SJSA1 (cell line): ENCODE measurements at places on chromosomes 5 and 9. TPM values are rescaled to one million over a fixed set of nuclear protein-coding genes. Genes with fewer than 3 reads are reported as not detected.

The GABRA1 gene
- total RNA-seq = not detected in 2 replicates

The PCDHB11 gene
- 0.34 TPM in 1 of 2 replicates, not detected in the other for total RNA-seq

The ACTBL2 gene
- total RNA-seq = not detected in 2 replicates

The SUSD3 gene
- not detected in 2 replicates for total RNA-seq

The SPINK6 gene
- total RNA-seq = not detected in 2 replicates

The C9orf85 gene
- total RNA-seq = 12.2 and 13.2 TPM in 2 replicates

The KIAA0825 gene
- 1.8 and 1.9 TPM in 2 replicates for total RNA-seq

The CNTNAP3B gene
- total RNA-seq = 0.06 TPM in 1 of 2 replicates, not detected in the other

The CYSRT1 gene
- total RNA-seq = 0.24 TPM in 1 of 2 replicates, not detected in the other

The TMED7 gene
- total RNA-seq = 208 and 246 TPM in 2 replicates

The HAUS6 gene
- 13.5 and 14.0 TPM in 2 replicates for total RNA-seq

The C5orf52 gene
- total RNA-seq = not detected in 2 replicates

- no peaks in the 10 kb centered on the region for H3K36me3 ChIP-seq
- H3K27me3 ChIP-seq = no peaks in the 10 kb centered on the region
- H3K27ac ChIP-seq = no peak overlapping the region
Observed at GRCh38 chr5:98593418-98593817, 180.0 kb upstream of the RGMB start.

- no peak for DNase-seq
- peaks cover 5% of the 10 kb centered on the region; the same call in 1 of the 2 replicates for H3K4me1 ChIP-seq
- H3K27me3 ChIP-seq = no peaks in the 10 kb centered on the region
- no peak overlapping the region for H3K4me3 ChIP-seq
Observed at GRCh38 chr9:86767373-86767772, 179.9 kb downstream of the GAS1 start.

GRCh38 chr5:89105171-89105695 lies 222.2 kb upstream of the MEF2C start:
- no peak for DNase-seq
- no peak overlapping the region for H3K27ac ChIP-seq
- no peak overlapping the region for H3K4me3 ChIP-seq
- H3K36me3 ChIP-seq = no peaks in the 10 kb centered on the region
- no peaks in the 10 kb centered on the region for H3K4me1 ChIP-seq

GRCh38 chr9:18705796-18706392 lies 231.9 kb downstream of the ADAMTSL1 start:
- no peak for DNase-seq
- H3K36me3 ChIP-seq = no peaks in the 10 kb centered on the region
- no peak overlapping the region for H3K4me3 ChIP-seq
- no peaks in the 10 kb centered on the region for H3K4me1 ChIP-seq
- no peaks in the 10 kb centered on the region for H3K27me3 ChIP-seq

DNA sequence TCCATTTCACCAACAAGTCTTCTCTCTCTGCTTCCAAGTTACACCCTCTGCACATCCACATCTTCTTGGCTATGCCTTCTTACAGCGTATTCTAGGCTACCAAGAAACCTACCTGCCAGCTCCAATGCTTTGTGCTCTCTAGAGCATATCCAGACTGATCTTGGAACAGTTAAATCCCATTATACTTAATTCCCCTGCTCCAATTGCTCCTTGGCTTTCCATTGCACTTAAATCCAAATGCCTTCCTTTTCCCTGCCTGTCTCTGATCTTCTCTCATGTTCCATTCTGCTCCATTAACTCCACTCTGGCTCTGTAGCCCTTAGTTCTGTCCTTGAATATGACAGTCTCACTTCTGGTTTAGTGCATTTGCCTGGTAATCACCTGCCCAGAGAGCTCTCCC lies 322.4 kb downstream of the LRRC70 start:
- no peak overlapping the region for H3K27ac ChIP-seq
- no peak overlapping the region for H3K4me3 ChIP-seq
- DNase-seq = no peak
- H3K36me3 ChIP-seq = no peaks in the 10 kb centered on the region
- no peaks in the 10 kb centered on the region for H3K27me3 ChIP-seq

DNA sequence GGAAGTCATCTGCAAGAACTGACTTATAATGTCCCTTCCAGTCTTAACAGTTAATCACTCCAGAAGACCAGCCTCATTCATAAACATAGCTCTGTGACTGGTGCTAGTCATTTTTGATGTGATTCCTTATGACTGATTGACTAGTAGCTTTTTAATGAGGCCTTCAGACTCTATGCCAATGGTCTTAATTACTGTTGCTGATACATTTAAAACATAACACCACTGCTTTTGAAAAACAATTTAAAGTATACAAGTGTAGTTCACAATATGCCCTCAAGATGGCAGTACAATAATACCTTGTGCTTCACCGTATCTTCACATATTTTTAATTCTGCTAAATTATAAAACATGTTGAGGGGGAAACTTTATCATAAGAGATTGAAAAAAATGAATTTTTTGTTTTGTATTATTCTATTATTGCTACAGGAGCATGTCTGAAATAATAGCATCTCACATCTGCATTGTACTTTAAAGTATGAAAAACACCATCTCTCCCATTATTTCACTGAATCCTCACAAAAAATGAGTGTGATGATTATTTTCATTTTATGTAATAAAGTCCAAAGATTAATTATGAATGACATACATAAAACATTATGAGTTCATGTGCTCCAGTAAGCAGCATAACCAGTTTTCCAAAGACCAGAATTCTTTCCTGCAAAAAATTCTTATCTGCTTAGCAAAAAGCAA lies 55.2 kb upstream of the SHISAL2B start:
- H3K36me3 ChIP-seq = no peaks in the 10 kb centered on the region
- no peaks in the 10 kb centered on the region for H3K27me3 ChIP-seq
- DNase-seq = peak; percentile 15
- no peak overlapping the region for H3K4me3 ChIP-seq
- H3K4me1 ChIP-seq = no peaks in the 10 kb centered on the region

DNA sequence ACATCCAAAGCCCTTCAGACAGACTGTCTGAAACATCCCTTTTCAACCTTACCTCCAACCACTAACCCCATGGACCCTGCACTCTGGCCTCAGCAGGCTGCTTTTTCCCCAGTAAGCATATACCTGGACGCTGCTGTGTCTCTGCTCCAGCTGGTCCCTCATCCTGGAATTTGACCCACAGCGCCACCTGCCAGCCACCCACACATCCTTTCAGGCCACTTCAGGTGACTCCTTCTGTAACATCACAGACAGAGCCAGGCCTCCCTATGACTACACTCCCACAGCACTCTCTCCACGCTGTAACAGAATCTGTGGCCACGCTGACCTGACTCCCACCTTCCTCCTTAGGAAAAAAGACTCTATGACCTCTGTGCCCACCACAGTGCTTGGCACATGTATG lies 3.4 kb downstream of the MGAT1 start:
- H3K27me3 ChIP-seq = no peaks in the 10 kb centered on the region
- H3K4me3 ChIP-seq = no peak overlapping the region
- peaks cover 51% of the 10 kb centered on the region for H3K4me1 ChIP-seq
- H3K27ac ChIP-seq = peak overlapping the region; percentile 52
- no peak for DNase-seq

DNA sequence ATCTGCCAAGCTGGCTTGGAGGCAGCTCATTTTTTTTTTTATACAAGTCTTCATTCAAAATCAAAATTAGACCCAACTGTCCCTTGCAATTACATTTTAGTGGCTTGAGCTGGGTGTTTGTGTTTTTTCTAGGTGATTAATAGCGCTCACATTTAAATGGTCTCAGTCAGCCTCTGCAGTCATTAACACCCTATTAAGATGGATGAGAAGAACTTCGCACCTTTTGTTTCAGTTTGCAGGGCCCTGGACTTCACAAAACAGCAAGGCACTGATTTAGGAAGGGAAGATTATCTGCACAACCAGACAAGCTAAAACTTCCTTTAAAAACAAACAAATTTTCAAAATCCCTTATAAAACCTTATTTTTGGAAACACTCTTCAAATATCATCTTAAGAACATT lies 374.8 kb downstream of the EFNA5 start:
- DNase-seq = no peak
- no peaks in the 10 kb centered on the region for H3K36me3 ChIP-seq
- H3K27ac ChIP-seq = no peak overlapping the region
- H3K4me3 ChIP-seq = no peak overlapping the region
- H3K27me3 ChIP-seq = no peaks in the 10 kb centered on the region

DNA sequence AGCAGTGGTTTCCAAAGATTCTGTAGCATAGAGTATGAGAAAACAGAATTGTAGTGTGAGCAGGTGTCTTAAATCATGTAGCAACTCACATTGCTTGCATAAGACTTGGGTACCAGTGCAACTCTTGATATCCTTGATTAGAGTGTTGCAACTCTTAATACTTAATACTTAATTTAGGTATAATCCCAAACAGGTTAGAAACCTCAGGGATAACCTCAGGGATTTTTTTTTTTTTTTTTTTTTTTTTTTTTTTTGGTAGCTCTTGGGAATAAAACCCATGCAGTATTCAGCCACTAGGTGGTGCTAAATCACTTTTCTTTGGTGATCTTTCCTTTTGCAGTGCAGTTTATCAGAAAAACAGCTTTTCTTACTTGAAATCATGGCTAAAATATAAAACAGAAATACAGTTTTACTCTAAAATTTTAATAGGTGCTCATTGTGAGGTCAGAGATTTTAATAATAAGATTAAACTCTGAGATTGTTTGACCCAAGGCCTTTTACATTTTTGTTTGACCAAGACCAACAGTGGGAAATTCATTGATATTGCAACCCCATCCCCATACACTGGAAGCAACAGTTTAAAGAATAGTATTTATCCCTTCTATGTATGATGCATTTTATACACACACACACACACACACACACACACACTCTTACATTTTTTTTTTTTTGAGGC lies 55.3 kb downstream of the ERAP1 start:
- peaks cover 98% of the 10 kb centered on the region for H3K36me3 ChIP-seq
- DNase-seq = peak; percentile 49
- H3K27me3 ChIP-seq = no peaks in the 10 kb centered on the region; the same call in 1 of the 2 replicates
- H3K4me3 ChIP-seq = no peak overlapping the region

- no peak for DNase-seq
- peaks cover 70% of the 10 kb centered on the region for H3K4me1 ChIP-seq
- no peak overlapping the region for H3K4me3 ChIP-seq
- H3K27ac ChIP-seq = no peak overlapping the region
Observed at GRCh38 chr5:141517880-141518617, 29.2 kb downstream of the PCDHGC5 start.

GRCh38 chr9:137969685-137970084 lies 92.1 kb downstream of the CACNA1B start:
- H3K27ac ChIP-seq = no peak overlapping the region
- DNase-seq = no peak
- no peaks in the 10 kb centered on the region; the same call in 1 of the 2 replicates for H3K27me3 ChIP-seq
- H3K36me3 ChIP-seq = no peaks in the 10 kb centered on the region
- H3K4me3 ChIP-seq = no peak overlapping the region

DNA sequence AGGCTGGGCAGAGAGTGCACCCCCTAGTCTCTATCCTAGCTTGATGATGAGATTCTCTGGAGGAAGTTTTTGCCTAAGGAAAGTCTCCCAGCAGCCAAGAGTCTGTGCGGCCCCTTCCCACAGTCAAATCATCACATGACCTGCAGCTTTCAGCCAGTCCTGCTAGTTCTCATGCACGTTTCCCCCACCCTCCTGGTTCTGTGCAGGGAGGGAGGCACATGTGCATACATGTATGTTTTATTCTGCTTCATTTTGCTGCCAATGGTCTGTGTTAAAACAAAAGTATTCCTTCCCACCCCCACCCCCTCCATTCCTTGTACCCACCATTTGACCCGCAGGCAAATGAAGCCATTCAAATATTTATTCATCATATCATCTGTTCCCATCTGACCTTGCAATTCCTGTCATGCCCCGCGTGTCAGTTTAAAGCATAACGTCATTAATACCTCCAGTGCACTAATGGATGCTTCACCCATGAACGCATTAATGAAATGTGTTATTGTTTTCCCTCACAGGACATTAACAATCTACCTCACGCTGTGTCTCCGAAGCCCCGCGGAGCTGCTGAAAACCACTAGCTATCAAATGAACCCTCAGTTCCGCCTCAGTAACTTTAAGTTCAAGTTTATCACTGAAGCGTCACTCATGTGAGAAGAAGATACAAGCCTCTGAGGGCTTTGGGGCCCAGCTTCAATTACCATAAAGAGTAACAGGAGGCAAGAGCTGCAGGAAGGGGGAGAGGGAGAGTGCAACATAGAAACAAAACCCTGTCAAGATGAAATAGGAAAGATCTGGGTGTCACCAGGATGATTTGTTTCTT lies 139.6 kb downstream of the RASEF start:
- no peaks in the 10 kb centered on the region for H3K36me3 ChIP-seq
- no peak for DNase-seq
- H3K4me3 ChIP-seq = no peak overlapping the region
- H3K27ac ChIP-seq = no peak overlapping the region
- no peaks in the 10 kb centered on the region for H3K27me3 ChIP-seq

DNA sequence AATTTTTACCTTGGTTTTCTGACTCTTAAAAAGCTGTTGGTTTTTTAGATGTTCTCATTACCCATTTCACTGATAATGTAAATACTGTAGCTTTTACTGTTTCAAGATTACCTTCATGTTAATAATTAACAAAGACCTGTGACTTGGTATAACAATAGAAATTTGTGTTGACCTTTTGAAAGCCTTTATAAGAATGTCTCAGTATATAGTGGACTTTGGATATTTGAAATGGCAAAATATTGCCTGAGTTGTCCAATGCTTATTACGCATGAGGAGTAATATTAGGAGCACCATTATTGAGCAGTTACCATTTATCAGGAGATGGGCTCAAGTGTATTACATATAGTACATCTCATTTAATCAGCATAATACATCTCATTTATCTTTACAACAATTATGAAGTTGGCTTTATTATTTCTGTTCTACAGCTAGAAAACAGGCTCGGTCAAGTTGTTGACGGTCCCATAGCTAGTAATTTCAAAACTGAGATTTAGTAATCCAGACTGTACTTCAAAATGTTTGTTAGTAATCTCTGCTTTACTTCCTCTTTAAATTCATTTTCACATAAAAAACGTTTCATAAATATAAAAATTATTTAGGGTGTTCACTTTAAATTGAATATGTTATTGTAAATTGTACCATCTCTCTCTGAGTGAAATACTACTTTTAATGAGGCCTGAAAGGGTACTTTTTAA lies 50.7 kb upstream of the FKTN start:
- no peak overlapping the region for H3K27ac ChIP-seq
- H3K4me1 ChIP-seq = no peaks in the 10 kb centered on the region
- no peaks in the 10 kb centered on the region for H3K27me3 ChIP-seq
- DNase-seq = no peak

DNA sequence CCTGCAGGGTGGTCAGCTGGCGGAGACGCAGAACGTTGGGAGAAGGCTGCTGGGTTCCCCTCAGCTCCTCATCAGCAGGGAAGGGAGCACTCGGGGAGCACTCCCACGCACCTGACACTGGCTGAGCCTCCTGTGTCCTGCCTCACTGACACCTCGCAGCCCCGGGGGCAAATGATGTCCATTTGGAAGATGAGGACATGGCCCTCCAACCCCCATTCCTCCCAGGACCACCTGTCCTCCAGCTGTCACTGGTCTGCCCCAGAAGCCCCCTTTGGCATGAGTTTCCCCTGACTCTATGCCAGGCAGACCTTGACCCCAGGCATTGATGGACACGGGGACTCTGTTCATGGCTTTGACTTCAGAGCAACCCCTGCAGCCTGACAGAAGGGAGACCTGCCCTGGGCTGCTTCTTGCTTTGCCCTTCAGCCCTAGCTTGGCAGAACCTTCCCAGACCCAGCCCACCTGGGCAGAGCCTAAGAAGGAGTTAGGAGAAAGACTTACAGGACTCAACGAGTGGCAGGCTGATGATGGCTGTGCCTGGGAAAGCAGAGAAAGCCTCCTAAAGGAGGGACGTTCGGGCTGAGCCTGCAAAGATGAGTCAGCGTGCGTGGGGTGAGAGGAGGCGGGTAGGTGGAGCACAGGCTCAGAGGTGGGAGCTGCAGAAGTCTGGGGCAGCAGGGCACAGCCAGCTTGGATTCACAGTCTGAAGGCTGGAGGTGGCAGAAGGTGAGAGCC lies 90.6 kb downstream of the LMX1B start:
- peaks cover 17% of the 10 kb centered on the region for H3K27me3 ChIP-seq
- no peak overlapping the region for H3K4me3 ChIP-seq
